ENCODE measurements at places on chromosomes 6 and 20.
A peak's percentile ranks its signal among the peaks of the same experiment; 100 is the strongest.

DNA sequence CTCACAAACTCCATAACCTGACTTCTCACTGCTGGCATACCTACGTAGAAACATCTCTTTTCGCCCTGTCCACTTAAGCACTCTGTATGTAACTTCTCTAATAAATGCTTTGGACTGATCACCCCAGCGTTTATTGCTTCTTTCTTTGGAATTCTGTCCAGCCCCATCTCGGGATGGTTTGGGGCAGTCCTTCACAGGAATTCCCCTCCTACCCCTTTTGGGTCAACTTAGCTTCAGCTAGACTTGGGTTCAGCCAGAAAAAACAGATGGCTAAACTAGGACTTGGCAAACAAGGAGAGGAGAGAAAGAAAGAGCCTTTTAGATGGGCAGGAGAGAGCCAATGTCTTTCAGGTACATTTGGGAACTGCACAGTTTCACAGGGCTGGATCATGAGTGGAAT lies 3.9 kb upstream of the LTV1 start:
- DNase-seq = peak; percentile 9

- DNase-seq = no peak
These were observed 5.5 kb upstream of the NPBWR2 start for GRCh38 chr20:64112691-64113443.

DNA sequence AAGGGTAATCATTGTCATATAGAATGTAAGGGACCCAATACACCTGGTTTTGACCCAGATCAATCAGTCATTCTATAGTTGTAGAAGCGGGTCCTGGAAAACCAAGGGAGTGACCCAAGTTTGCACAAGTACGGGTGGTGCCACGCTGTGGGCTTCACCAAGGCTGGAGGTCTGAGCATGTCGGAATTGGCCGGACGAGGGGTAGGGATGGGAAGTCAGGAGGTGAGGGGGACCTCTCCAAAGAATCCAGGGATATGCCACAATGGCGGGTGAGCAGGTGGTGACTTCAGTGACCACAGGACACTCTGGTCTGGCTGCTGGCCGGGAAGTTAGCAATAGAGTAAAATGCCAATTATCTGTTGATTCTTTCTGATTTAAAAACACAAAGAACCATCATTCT lies 186.6 kb upstream of the FOXQ1 start:
- DNase-seq = no peak

GRCh38 chr6:52788478-52788877 lies 15.1 kb downstream of the GSTA1 start:
- DNase-seq = no peak

DNA sequence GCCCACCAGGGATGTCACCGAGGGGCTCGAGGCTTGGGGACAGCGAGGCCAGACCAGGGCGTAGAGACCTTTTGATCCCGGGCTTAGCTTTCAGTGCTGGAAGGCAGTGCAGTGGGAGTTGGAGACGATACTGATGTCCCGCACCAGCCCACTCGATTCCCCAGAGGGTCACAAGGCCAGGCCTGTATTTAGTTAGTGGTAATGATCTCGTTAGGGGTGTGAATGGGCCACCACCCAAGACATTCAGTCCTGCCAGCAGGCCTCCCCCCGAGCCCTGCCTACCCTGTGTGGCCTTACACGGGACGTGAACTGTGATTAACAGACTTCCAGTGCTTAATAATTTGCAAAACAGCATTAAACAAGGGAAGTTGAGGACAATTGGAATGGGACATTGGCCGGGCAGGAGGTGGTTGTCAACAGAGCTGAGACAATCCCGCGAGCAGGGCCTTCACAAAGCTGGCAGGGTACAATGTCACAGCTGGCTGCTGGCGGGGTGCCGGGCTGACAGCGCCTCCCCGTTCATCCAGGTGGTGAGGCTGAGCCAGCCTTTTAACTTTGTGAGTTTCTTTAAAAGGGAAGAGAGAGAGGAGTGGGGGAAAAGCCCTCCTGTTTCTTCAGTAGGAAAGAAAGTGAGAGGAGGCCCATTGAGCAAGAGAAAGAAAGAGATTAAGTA lies 175.3 kb upstream of the RALGAPA2 start:
- DNase-seq = no peak

- no peak for DNase-seq
These were observed 723.2 kb downstream of the EPM2A start for GRCh38 chr6:145012039-145012662.

DNA sequence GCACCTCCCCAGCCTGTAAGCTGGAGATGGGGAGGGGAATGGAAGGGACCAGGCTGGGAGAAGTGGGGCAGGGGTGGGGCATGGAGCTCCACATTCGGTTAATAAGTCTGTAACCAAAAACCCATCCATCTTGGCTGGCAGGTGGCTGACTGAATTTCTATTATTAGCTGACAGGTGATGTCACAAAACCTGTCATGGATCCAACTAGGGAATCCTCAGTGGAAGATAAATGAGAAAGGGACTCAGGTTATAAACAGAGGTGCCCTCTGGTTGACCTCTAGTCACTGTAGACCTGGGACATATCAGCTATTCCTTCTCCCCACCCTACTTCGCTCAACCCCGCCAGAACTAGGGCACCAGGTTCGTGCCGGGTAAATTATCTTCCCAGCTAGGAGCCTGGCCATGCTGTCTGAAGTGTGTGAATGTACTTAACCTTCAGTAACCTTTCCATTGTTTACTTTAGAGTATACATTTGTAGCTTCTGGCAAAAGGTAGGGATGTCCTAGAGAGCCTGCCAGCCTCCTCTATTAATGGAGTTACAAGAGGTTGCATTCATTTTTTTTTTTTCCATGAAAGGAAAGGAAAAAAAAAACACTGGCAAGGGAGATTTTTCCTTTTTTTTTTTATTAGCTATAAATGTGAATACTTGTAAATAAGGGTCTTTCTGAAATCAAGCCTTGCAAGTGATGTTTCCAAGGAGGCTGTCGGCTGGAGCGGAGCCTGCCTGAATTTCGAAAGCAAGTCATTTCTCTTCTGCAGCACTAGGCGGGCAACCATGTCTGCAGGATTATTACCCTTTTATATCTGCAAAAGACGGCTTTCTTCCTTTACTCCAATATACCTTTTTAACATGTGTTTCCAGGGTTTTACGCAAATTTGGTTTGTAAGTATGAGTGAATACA lies 135.9 kb downstream of the TMEM242 start:
- peak; percentile 23 for DNase-seq

DNA sequence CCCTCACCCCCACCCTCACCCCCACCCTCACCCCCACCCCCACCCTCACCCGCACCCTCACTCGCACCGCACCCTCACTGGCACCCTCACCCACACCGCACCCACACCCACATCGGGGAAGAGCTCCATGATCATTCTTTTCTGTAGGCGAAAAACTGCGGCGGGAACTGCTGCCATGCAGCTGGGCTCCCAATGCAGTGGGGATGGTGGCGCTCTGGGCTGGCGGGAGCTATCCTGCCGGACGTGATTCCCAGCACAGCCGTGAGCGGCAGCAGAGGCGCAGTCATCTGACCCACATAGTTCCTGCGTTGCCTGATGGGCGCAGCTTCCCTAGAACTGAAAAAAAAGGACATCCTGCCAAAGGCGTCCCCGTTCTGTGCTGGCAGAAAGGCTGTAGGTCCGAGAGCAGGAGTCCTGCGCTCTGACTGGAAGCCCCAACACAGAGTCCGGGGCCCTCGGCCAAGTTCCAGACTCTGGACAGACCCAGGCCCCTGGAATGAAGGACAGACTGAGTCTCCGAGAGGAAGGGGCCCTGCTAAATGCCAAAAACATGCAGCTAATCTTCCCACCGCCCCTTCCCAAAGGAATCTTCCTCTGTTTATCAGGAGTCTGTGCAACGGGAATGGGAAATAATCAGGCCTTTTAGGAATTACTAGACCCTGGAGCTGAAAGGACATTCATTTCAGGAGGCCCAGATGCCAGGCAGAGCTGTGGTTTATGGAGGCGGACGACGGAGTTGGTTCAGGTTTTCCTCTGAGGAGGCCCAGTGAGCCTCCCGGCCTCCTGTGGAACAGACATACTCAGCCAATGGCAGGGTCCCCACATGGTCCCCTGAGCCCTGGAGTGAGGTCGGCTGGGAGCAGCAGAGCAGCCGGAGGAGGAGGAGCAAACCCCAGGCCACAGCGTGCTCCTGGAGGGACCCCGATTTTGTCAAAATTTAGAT lies 14.1 kb upstream of the TCFL5 start:
- peak; percentile 69 for DNase-seq

DNA sequence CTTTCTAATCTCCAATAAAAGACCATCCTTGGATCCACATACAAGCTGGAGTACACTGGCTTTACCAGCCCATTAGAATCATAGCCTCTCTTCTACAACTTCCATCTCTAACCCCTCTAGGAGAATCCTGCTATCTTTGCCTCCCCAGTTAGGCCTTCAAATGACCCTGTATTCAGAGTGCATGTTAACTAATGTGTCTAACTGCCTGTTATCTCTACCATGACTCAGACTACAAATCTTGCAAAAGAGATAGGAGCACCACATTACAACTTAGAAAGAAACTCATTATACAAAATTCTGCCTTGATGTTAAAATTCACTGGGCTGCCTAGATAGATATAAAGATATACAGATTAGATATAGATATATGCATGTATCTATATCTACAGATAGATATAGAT lies 28.2 kb downstream of the GPR63 start:
- no peak for DNase-seq

DNA sequence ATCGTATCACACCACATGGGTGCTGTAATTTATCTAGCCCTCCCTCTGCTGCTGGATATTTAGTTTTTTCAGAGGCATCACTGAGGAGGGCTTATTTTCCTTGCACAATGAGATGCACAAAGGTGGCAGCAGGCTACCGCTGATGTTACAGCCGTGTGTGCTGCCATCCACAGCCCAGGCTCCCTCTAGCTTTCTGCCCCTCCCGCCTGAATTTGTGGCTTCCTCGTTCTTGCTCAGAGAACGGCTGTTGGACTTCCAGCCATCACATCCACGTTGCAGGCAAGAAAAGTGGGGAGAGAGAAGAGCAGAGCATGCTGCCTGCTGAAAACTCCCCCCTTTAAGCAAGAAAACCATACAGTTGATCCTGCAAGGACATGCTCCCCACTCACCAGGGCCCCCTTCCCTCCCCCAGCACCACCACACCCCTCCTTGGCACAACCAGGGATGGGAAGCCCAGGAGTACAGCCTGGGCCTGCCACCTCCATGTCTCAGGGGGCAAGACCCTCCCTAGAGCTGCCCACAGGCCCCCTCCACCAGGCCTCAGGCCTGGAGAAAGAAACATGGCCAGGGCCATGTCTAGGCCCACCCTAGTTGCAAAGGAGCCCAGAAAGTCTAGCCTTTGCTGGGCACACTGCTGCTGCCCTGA lies 102.6 kb downstream of the MRPL14 start:
- DNase-seq = no peak

DNA sequence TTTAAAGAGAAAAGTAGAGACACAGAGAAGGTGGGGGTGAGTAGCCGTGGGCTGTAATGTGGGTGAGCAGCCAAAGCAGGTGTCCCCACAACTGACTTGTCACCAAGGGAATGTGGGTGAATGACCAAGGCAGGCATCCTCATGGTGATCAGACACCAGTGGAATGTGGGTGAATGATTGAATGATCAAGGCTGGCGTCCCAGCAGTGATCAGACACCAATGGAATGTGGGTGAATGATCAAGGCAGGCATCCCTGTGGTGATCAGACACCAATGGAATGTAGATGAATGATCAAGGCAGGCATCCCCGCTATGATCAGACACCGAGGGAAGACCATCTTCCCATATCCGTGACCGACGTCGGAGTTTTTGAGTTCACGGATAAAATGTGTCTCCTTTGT lies 49.8 kb upstream of the OR14J1 start:
- DNase-seq = no peak

- DNase-seq = no peak
These were observed 93.8 kb downstream of the JPH2 start for GRCh38 chr20:44093249-44093582.

DNA sequence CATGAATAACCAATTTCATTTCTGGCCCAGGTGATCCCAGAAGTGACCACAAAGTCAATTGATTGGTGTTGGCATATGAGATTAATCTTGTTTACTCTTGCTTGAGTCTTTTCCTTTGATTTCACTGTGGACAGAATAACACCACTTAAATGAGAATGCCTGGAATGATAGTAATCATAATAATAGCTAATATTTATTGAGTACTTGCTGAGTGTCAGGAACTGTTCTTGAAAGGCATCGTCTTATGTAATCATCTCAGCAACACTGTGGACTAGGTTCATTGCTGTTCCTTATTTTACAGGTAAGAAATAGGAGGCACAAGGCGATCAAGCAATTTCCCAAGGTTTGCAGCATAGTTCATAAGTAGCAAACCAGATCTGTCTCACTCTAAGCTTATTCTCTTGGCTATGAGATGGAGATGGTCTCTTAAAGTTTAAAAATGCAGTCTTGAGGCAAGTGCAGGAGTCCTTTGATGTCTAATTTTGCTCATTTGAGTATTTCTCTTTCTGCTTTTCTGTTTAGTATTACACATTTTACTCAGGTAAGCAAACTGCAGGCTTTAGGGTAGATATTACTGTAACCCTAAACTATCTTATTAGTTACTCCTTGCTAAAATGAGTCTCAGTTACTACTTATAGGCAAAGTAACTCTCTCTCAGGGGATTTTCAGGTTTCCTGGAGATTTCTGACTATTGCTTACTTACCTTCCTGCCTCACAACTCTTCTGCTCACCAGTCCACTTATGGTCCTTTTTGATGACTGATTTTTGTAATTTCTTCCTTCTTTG lies 6.3 kb downstream of the ADGRG6 start:
- no peak for DNase-seq

DNA sequence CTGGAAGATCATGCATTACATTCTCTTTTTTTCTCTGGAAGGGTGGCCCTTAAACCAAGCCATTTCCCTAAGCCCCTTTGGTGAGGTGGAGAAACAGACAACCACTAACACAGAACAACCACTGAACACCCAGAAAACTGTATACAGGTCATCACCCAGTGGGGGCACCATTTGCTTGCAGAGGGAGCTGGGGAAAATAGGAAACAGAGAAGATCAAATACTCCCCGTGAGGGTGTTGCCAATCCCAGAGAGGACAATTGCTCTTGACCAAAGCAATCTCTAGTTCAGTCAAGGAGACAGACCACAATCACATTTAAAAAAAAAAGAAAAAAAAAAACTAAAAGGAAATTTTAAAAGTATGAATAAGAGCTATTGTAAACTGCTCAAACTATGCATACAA lies 865 bp upstream of the DAAM2 start:
- DNase-seq = no peak

DNA sequence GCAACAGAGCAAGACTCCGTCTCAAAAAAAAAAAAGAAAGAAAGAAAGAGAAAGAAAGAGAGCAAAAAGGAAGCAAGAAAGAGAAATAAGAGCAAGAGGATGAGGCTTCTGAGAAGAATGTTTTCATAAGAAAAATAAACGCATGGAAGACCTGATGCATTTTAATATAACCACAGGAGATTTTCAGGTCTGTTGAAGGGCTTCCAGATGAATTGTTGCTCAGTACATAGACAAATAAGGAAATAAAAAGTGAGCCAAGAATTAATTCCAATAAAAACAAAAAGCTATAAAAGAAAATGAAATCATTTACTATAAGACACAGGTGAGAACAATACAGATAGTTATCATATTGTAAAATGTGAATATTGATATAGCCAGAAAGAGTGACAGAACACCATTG lies 43.5 kb downstream of the PERP start:
- DNase-seq = no peak

- DNase-seq = no peak
These were observed 19.8 kb downstream of the COL20A1 start for GRCh38 chr20:63312690-63313348.
